ENCODE measurements at places on chromosomes 7 and 10.

DNA sequence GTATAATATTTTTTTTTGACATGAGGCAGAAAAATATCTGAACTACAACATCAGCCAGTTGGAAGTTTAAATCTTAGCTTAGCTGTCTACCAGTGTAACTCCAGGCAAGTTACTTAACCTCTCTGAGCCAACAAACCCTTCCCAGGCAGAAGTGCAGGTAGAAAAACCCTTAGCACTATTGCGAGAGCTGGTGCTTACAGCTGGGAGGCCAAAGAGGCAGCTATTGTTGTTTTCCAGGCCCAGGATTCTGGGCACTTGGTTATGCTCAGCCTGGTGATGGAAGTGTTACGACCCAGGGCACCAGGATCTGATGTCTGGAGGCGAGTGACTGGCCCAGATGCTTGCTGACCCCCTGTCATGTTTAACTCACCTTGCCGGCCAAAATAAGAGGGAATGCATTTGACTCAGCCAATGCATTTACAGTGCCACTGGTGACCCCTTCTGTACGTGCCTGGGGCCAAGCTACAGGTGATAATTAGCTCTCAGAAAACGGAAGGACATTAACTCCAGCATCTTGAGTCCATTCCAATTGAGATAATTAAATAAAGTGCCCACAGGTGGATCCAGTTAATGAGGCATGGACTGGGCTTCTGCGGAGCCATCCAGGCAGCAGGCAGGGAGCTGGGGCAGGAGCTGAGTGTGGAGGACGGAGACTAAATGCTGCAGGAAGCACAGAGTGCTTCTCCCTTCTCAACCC lies 126.5 kb upstream of the HABP2 start:
- no peak for DNase-seq

GRCh38 chr10:44786286-44786850 lies 124.8 kb upstream of the TMEM72 start:
- no peak for DNase-seq

DNA sequence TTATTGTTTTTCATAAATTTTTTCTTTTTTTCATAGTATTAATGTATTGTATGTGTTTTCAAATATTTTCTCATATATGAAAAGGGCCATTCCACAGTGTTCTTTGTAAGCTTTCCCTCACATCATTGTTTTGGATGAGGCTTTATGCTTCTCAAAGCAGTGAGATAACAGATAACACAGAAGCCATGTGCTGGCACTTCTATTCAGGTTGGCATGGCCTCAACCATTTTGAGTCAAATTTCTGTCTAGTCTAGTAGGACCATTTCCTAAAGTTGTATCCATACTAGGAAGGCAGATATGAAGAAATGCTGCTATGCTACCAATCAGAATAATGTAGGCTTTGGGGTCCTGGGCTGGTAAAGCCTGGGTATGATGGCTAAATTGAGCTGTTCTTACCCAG lies 135.9 kb upstream of the LAMB4 start:
- DNase-seq = no peak

- no peak for DNase-seq
These were observed 27.1 kb downstream of the NMT2 start for GRCh38 chr10:15141136-15142054.

- DNase-seq = no peak
These were observed 274.2 kb downstream of the ADARB2 start for GRCh38 chr10:1462994-1463633.

DNA sequence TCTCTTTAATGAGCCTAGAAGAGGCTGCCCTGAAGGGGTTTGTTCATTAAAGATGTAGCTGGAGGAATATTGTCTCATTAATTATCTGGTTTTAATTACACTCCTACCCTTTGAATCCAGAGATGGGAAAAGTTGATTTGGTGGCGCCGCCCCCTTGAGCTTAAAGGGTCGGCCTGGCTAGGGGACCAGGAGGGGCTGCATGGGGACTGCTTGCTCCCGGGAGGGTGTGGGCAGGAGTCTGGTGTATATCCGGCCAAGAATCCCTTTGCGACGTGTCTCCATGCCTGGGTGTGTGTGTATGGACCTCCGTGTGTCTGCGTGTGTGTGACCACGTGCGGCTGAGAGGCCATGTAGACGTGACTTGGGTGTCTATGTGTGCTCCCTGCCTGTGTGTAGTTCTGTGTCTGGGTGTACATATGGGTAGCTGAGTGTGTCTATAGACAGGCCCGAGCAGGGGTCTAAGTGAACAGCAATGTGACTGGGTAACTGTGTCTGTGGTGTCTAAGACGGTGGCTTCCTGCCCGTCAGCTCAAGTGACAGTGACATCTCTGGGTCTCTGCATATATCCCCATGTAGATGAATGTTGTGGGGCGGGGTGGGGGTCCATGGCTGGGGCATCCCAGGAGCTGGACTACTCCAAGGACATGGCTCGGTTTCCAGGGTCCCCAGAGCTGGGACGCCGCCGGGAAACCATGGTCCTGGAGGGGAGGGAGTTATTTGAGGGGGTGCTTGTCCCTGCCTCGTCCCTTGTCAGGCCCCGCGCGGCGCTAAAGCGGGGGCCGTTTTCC lies 10.7 kb downstream of the LBX1 start:
- DNase-seq = no peak

GRCh38 chr10:132571650-132572544 lies 34.3 kb downstream of the INPP5A start:
- no peak for DNase-seq

- no peak for DNase-seq
These were observed 167.6 kb upstream of the INSYN2A start for GRCh38 chr10:127364034-127364433.

DNA sequence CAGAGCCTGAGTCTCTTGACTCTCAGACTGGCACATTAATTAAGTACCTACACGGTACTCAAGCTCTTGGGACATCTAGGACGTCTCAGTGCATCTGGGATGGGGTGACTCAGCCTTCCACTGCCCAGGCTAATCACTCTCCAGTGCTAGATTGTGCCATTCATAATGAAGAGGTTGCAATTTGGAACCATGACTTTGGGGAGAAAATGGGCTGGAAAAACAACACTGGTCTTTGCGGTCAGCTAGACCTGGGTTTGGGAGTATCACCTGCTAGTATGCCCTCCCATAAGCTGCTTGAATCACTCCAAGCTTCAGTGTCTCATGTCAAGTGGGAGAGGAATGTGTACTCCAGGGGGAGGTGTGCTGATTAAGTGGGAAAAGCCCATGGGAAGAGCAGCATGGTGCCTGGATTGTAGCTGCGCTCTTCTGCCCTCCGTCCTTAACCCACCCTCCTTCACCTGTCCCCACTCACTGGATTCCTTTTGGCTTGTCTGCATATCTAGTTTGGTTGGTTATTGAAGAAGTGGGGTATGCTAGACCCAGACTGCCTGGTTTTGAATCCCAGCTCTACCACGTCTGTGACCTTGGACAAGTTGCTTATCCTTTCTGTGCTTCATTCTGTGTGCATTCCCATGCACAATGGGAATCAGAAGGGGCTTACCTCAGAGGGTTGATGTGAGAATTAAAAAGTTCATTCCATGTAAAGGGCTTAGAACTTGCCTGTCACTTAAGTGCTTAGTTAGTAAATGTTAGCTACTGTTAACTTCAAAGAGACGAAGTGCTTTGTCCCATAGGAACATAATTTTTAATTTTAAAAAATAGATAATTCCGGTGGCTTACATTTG lies 3.8 kb downstream of the NFE2L3 start:
- no peak for DNase-seq

GRCh38 chr7:122309421-122309820 lies 4.9 kb upstream of the FEZF1 start:
- no peak for DNase-seq

DNA sequence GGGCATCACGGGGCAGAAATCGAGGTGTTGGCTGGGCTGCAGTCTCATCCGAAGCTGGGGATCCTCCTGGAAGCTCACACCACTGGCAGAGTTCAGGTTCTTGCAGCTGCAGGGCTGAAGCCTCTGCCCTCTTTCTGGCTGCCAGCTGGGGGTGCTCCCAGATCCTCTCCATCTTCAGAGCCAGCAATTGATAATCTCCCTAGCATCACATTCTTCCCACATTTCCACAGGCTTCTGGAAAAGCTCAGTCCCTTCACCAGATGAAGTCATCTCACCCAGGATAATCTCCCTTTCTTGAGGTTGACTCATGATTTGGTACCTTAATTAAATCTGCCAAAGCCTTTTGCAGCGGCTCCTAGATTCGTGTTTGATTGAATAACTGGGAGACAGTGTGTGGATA lies 55.2 kb downstream of the NRP1 start:
- DNase-seq = no peak

DNA sequence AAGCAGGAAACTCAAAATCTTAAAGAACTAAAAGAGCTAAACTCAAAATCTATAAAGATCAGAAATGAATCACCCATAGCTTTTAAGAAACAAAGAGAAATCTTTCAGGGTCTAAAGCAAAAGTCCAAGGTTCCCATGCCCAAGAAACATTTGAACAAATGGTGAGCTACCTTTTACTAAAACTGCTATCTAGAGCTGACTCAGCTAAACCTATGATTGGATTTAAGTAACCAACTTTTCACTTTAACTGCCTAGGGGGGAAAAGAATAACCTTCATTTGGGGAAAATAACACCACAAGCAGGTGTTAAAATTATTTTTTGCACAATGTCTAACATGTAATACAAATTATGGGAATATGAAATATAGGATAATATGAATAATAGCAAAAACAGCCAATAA lies 328.4 kb downstream of the PHF14 start:
- no peak for DNase-seq

- no peak for DNase-seq
These were observed 493 bp downstream of the ZMIZ2 start for GRCh38 chr7:44748948-44749731.

DNA sequence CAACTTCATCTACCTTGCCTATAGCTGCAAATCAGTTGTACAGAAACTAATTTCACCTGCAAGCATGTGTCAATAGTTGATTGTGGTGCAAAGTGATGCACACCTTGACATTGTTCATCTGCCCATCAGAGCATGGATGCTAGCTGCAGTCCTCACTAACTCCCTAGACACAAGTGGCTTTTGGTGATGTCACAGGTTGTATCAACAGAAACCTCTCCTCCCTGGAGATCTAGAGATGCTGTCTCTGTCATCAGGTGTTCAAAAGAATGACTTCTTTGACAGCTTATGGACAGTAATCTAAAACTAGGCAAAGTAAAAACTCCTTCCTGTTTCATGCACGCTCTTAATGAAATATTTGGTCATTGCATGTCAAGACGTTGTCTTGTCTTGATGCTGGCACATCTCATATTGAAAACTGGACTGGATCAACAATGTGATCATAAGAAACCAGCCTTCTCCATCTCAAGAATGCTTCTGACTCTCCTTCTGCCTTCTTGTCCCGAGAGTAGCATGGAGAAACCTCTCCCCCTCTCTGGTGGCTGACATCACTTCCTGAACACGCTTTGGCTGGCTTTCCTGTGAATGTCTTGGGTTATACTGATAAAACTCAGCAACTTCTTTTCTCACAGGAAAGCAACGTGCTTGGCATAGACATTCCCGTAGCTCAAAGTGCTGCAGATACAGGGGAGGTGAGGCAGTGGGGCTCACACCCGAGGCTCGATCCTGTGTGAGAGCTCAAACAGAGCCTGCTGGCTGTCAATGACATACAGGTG lies 176.2 kb upstream of the CDCA7L start:
- DNase-seq = no peak

- no peak for DNase-seq
These were observed 62.4 kb downstream of the INHBA start for GRCh38 chr7:41640487-41640886.

- DNase-seq = no peak
These were observed 26.9 kb downstream of the NYAP1 start for GRCh38 chr7:100510437-100511239.

GRCh38 chr7:127786184-127786583 lies 134.2 kb downstream of the SND1 start:
- DNase-seq = no peak

GRCh38 chr7:5653661-5654060 lies 127.8 kb downstream of the RNF216 start:
- no peak for DNase-seq

- DNase-seq = no peak
These were observed 375.1 kb upstream of the TEX47 start for GRCh38 chr7:89170628-89171027.

DNA sequence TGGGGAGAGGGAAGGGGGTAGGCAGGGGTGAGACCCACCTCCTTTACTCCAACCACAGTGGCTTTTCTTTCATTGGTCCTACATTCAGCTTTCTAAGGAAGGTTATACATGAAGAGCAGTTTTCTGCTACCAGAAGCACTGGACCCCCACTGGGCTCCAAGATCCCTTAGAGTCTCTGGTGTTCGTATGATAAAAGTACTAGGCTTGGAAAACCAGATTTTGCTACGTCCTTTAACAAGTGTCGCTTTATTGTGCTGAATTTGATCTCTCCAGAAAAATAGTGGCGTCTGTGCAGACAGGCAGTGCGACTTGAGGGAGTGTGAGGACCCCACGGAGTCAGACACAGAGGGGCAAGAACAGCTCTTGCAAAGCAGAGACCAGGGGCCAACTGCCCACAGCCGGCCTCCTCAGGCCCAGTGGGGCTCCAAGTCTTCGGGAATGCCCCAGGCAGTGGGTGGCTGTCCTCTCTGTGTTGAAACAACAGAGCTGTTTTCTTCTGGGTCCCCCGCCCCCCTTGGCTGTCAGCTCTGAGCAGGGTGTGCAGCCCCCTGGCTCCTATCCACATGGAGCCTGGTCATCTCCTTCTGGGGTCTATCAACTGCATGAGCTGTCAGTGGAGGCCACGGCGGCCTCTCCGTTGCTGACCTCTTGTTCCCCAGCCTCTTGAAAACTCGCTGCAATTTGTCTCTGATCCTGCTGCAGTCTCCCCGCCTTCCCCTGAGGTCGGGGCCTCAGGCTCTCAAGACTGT lies 333.2 kb downstream of the RPS24 start:
- no peak for DNase-seq

DNA sequence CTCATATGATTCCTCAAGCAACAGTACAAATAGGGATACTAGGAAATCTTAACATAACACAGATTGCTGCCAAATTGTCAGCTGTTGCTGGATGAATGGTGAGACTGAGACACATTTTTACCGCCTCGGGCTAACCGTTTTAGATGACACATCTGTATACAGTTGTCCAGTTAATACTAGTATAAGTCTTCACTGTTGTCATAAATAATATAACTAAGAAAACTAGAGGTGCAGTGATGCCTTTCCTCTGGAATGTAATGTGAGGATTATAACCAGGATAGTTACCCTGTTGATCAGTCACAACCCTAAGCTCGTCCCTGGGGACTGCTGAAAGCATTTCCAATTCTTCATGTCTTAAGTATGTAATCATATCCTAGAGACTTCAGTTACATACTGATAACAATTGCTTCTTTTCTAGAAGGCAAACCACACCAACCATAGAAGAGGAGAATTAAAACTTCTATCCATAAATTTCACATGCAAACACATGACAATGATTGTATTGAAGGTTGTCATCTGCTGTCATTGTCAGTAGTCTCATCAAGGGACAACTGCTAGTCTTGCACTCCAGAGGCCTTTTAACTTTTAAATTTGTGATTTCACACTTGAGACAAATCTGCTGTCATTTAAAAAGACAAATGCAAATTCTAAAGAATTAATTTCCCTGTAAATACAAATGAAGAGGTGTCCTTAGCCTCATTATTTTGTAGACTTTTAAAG lies 100.4 kb upstream of the SEMA3D start:
- no peak for DNase-seq

DNA sequence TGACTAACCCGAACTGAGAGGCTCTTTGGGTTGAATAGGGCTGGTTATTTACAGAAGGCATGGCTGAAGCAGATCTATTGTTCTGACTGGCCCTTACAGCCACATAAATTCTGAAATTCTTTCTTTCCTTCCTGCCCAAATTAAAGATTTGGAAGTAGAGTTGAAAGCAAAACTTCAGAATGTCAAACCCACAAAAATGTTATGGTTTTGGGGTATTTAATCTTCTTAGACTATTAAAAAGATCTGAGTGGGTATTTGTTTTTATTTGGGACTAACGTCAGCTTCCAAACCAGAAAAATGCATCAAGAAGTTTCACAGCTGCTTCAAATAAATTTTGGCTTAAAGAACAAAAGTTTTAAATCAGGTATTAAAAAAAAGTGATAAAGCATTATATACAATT lies 124.5 kb downstream of the AHR start:
- no peak for DNase-seq

Measured in smooth muscle cell of the brain vasculature (primary cell).